Stimulated activated naive CD4-positive, alpha-beta T cell (primary cell): ENCODE measurements at places on chromosomes 6 and 20.

DNA sequence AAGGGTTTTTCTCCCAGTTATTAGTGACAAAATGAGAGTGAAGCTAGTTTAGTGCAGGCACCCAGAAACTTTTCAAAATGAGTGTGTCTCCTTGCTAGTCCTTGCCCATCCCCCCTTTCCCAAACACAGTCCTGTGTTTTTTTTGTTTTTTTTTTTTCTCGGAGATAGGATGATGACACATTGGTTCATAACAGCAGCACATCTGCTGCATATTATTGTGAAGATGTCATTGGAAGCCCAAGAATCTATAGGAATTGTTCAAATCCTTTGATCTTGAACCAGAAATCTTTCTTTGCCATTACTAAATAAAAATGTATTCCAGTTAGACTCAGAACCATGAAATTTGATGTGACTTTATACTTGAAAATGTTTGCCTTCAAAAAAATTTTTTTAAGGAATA, 162.4 kb downstream of the FRK start:
- no peak for DNase-seq

- DNase-seq, result peak; percentile 74
Observed at GRCh38 chr20:23937303-23938117, 51.1 kb downstream of the GGTLC1 start.

- DNase-seq, result peak; percentile 3
Observed at GRCh38 chr6:4059115-4059777, 19.7 kb downstream of the FAM217A start.

GRCh38 chr6:169847141-169847674, 95.8 kb downstream of the ERMARD start:
- DNase-seq, result no peak

GRCh38 chr6:158109748-158110147, 58.3 kb downstream of the SERAC1 start:
- no peak for DNase-seq
